ENCODE measurements at places on chromosomes 16 and 17.

DNA sequence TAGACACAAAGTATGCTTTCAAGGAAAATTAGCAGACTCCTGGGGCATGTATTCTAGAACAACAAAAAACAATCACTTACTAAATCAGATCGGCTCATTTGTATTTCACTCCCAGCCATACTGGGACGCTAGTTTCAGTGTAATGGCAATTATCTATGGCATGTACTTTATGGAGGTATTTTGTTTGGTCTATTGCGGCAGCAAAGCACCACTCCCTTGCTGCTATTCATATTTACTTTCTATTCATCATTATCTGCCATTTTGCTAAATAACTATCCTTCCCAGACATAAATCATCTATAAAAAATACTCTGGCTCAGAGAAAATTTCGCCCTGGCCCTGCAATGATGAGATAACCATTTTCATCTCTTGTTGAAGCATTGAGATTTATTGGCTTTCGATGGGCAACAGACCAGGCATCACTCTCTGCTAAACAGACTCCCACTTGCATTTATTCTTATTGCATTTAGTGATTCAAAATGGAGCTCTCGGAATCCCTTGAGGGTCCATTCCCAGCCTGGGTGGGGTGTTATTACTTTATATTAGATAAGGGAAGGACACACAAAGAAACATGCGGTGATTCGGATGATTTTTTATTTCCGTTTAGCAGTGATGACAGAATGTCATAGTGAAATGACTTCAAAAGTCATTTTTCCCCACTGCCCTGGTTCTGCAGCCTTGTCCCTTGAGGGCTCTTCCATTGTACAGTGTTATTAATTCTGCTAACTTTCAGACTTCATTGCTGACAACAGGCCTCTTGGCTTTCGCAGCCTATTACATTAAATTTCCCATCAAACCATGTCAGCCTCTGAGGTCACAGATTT is 225.8 kb downstream of the IRX3 start:
- DNase-seq = no peak

- no peak for DNase-seq
Observed at GRCh38 chr17:15134363-15134762, 130.8 kb downstream of the PMP22 start.

DNA sequence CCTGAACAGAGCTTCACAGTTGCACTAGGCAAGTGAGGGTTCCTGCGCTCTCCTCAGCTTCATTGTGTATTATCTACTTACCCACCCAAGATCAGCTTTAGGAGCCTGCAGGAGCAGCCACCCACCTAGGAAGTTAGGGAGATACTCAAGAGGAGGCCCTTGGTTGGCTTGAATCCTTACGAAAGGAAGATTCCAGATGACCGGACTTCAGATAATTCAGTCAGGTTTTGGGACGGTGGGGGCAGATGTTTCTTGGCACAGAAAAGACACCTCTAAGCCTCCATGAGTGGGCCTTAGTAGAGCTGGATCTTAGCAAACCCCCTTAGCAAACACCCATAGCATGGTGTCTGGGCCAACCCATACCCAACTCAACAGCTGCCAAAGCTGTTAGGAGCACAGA is 2.4 kb upstream of the CBFB start:
- DNase-seq = no peak

DNA sequence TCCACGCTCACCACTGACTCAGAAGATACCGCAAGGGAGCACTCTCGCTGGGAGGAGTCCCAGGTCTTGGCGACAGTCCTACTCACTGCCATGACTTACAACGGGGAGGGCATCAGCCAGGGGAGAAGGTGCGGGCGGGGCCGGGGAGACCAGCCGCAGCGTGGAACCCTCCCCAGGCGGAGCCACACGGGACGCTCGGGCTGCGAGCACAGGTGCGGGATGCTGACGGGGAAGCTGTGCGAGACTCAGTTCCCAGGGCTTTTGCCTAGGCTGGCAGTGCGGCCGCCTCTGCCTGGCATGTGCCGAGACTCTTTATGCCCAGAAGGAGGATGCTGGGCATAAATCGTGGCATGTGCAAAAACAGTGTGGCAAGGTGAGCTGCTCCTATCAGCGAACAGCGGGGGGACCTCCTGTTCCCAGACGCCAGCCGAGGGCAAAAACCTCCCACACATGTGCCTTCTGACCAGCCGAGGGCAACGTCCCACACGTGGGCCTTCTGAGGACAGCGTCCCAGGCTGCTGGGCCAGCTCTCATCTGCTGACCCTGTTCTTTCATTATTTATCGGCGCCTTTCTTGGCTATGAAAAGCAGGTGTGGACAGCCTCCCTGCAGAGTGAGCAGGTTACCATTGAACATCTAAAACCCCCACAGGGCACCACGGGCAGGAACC is 6.1 kb downstream of the GALNS start:
- DNase-seq = no peak

- peak; percentile 64 for DNase-seq
Observed at GRCh38 chr17:6070913-6071511, 833 bp downstream of the WSCD1 start.

- DNase-seq = no peak
Observed at GRCh38 chr17:28406473-28406814, 432 bp upstream of the SLC46A1 start.

- DNase-seq = no peak
Observed at GRCh38 chr17:46896991-46897390, 26.0 kb upstream of the GOSR2 start.
